CD4-positive, alpha-beta T cell treated with Interferon alpha-2 for 1 hour (primary cell): ENCODE measurements at places on chromosomes 11 and 22.

DNA sequence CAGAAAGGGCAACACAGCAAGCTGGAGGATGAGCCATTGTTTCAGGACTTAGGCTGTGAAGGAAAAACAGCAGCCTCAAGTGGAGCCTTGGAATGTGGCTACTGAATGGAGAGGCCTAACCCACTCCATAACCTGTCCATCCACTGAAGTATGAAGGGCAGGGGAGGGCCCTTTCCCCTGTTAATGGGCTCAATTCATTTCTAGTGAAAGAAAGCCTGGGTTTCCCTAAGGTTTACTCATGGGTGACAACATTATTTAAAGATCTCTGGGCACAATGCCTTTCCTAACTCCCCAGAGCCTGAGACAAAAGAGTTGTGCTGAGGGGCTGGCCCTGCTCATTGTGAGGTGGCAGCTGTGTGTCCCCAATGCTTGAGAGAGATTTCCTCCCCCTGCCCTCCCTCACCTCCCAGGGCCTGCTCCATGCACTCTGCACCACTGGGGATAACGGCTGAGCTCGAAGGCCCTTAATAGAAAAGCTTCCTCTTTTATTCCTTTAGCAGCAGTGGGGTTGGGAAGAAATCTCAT lies 83.8 kb downstream of the ME3 start:
- DNase-seq = no peak

DNA sequence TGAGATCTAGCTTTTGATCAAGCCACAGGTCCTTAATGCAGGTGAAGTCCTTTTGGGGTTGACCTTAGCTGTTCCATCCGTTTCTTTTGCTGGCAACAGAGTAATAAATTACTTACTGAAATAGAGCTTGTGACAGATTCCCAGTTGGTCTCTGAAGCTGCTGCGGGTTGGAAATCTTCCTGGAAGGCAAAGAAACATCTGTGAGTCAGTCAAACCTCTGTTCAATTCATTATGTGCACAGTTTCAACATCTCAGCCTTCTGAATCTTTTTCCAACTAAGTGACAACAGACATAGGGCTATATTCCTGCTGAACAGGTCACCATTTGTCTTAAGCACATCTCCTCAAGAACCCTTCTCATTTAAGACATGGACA lies 88.9 kb upstream of the DDI1 start:
- DNase-seq = no peak

DNA sequence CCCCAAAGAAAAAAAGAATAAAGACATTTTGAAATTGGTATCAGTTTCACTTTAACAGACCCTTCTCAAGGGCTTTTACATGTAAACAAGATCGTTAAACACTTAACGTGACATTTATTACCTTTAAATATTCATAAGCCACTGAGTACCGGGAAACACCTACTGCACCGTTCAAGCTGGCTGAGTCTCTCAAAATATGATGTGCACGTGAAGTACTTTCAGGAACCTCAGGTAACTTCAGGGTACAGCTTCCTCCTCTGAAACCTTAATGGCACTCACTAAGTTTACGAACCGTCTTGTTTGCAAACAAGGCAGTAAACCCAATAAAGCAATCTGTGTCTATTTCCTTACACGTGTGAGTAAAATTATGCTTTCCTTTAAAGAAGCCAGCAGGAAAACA lies 105.5 kb upstream of the TENM4 start:
- DNase-seq = no peak

GRCh38 chr11:88475991-88476418 lies 138.5 kb upstream of the CTSC start:
- no peak for DNase-seq

DNA sequence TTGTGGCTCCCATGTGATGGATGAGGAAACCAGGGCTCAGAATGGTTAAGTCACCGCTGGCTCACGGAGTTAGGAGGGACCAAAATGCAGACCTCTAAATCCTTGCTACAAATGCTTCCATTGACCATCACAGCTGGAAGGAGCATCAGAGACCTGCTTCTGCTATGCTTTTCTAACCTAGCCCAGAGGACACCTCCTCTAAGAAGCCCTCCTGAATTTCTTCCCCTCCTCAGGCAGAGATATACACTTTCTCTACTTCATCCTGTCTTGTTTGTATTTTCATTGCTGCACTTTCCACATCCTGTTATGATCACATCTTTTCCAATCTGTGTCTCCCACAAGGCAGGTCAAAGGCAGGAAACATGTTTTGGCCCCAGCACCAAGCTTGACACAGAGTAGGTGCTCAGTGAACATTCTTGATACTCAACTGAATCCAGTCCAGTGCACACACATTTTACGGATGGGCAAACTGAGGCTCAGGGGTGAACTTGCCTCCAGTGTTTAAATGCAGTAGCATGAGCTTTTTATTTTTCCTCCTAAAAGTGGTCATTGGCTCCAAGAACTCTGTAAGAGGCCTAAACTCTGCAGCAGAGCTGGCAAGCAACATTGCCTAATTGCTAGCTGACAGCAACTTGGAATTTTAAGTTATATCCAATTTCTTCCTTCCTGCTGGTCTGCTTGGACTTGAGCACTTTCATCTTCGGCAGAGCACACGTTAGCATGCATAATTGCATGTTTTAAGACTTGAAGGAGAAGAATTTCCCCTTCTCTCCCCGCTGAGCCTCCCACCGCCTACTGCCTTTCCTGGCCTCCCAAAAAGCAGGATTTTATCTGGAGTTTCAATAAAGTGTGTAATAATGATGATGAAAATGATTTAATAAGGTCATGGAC lies 12.7 kb downstream of the SCUBE1 start:
- DNase-seq = no peak

- DNase-seq = no peak
Observed at GRCh38 chr11:120285256-120285655, 39.8 kb upstream of the TLCD5 start.

DNA sequence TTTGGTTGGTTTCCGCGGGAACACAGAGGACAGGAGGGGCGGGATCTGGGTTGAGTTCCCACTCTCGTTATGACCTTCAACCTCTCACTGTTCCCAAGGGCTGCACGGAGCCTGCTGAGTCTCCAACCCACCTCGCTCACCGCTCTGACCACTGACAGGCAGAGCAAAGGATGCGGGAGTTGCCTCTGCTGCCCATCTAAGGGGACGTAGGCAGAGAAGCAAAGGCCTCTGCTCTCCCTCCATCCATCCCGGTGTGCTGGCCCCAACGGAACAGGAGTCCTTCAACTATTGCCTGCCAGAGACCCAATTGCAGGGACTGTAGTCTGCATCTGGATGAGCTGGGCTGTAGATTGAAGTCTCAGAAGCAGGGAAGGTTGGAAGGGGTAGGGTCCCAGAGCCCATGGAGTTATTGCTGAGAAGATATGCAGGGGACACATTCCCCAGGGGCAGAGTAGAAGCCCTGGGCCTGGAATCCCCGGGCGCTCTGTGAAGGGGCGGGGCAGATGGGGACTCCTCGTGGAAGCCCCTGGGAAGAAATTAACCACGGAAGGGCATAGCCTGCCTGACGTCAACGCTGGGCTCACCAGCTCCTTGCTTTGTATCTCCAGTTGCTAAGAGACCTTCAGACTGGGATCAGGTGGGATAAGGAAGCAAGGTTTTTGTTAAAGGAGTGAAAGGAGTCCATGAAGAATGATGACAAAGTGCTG lies 12.7 kb upstream of the FXYD2 start:
- no peak for DNase-seq

GRCh38 chr22:47307326-47307725 lies 544.9 kb downstream of the TBC1D22A start:
- no peak for DNase-seq

DNA sequence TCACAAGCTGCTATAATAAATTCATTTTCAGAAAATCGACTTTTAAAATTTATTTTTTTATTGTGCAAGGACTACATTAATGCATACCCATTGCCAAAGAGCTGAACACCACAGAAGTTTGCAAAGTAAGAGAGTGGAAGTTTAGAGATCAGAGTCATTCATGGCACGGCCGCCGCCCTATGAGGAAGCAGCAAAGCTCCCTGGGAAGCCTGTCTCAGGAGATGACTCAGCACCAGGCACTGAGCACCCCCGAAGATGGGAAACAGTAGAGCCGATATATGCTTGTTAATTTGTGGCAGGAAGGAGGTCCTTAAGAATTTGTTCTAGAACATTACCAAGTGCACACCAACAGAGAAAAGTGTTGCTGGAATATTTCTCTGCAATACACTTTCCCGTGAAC lies 693.7 kb downstream of the OPCML start:
- no peak for DNase-seq

DNA sequence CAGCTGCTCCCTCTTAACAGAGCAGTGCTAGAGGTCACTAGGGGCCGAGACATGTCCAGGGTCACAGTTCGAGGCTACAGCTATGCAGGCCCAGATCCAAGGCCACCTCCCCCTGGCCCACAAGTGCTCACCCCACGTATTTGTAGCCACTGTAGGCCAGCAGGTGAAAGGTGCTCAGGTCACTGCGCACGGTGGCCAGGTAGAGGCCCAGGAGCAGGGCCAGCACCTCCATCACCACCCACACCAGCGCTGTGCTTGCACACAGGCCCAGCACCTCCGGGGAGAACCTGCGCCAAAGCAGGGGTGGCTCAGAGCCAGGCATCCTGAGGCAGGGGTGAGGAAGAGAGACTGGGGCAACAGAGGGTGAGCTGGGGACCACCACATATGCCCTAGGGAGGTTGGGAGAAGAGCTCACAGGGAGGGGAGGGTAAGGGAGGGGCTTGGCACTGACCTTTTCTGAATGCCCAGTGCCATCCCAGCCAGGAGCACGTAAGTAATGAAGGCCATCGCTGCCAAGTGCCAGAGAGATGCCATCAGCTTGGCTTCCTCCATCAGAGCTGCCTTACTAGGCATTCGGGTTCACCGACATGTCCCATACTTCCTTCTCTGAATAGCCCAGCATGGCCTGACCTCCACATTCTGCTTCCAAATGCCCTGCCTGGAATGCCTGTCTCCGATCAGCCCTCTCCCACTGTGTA lies 3.5 kb downstream of the YIF1A start:
- DNase-seq = no peak

DNA sequence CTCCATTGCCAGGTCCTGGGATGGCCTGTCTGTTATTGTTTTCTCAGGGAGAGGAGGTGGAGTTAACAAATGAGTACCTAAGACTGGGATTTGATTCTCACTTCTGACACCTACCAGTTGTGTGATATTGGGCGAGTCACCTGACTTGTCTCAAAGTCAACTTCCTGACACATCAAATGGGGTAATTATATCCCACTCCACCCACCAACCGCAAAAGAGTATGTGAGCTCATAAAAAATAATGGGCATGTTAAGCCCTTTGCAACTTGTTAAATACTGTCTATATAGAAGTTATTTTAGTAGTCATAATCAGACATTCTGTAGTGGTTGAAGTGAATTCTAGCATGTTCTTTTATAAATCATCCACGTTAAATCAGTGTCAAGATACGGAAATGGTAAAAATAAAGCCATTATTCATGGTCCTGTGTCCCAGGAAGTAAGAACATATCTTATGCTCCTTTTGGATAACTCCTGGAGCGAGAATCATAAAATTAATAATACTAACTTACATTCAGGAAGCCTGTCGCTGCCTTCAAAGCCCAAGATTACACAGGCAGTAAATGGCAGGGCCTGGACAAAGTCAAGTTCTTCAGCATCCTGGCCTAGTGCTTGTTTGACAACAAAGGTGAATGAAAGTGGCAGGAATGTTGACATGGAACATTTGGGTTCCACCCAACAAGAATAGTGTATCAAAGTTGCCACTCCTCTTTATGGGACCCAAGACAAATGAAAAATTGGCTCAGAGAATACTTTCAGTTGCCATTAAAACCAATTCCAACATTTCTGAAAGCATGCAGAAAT lies 54.3 kb downstream of the SYTL2 start:
- peak; percentile 38 for DNase-seq

DNA sequence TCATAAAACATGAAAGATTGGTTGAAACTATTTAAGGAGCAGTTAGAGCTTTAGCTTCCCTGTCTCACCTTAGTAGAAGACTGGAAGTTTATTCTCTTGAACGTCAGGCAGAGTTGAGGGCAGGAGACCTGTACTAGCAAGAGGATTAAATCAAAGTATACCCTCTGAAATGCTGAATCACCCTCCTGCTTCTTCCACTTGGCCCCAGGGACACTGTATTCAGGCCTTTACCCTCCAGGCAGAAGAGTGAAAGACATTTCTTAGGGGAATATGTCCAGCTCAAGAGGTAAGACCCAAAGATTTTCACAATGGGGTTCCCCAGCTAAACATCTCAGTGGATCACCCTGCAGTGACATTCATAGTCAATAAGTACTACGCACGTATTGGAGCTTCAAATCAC lies 11.9 kb downstream of the APOA4 start:
- DNase-seq = no peak

DNA sequence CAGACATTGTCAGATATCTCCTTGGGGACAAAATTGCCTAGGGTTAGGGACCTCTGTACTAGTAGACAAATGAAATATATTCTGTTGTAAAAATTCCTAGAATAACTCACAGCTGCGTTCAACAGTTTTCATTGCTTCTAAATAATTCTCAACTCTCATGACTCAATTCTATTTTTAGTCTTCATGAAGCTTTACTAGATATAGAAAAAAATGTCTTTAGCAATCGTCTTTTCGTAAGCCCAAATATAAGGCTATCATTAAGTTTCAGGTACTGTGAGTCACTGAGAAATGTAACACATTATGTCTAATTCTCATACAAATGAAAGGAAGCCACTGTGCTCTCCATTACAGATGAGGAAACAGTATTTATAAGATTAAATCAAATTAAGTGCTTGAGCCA lies 6.4 kb downstream of the MMP12 start:
- DNase-seq = no peak

DNA sequence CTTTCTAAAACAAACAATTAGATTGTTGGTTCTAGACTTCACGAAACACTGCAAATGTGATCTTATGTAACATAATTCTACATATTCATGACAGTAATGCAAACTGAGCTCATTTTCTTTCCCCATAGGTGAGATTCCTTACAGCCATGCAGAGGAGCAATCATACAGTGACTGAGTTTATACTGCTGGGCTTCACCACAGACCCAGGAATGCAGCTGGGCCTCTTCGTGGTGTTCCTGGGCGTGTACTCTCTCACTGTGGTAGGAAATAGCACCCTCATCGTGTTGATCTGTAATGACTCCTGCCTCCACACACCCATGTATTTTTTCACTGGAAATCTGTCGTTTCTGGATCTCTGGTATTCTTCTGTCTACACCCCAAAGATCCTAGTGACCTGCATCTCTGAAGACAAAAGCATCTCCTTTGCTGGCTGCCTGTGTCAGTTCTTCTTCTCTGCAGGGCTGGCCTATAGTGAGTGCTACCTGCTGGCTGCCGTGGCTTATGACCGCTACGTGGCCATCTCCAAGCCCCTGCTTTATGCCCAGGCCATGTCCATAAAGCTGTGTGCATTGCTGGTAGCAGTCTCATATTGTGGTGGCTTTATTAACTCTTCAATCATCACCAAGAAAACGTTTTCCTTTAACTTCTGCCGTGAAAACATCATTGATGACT lies 1.5 kb downstream of the OR9G1 start:
- DNase-seq = no peak

DNA sequence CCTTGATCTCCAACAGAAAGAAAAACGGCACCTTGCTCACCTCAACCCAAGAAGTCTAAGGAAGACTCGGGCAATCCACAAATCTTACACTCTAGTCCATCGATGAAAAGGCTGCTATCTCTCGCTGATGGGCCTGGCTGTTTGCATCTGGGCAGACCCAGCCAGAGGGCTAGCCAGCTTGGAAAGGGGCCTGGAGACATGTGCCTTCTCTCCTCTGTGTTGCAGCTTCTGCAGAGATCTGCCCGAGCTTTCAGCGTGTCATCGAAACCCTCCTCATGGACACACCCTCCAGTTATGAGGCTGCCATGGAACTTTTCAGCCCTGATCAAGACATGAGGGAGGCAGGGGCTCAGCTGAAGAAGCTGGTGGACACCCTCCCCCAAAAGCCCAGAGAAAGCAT lies 3.2 kb downstream of the SCGB1A1 start:
- no peak for DNase-seq

- no peak for DNase-seq
Observed at GRCh38 chr11:80473562-80473961, 1032.7 kb upstream of the TENM4 start.
